ENCODE measurements at places on chromosomes 13 and 19. TPM values are rescaled to one million over a fixed set of nuclear protein-coding genes. Genes with fewer than 3 reads are reported as not detected.

DNA sequence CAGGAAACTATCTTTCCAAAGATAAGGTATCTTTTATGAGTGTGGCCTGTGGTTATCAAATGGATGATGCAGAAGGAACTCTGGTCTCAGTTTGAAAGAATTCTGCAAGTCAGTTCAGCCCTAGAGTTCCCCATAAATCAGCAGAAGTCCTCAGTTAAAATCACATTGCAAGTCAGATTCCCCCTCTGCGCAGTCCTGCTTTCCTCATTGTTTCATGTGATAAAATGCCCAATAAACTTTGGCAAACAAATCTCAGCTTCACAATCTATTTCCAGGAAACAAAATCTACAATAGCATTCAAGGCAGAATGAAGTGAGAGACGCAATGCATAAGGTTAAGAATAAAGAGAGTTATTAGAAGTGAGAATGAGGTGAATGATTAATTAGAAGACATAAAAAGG, 216.3 kb upstream of the KLHL1 start:
- no peak for DNase-seq

GRCh38 chr19:35135389-35135909, 590 bp upstream of the LGI4 start:
- DNase-seq = peak; percentile 59

- DNase-seq = no peak
These were observed 54.5 kb downstream of the TSSK6 start for GRCh38 chr19:19460761-19461265.

Gene INSR
- total RNA-seq = 0.49 TPM

- DNase-seq = peak; percentile 19
These were observed 3.1 kb downstream of the MAST3 start for GRCh38 chr19:18100710-18101109.
